ENCODE measurements at places on chromosomes 11 and 22.

DNA sequence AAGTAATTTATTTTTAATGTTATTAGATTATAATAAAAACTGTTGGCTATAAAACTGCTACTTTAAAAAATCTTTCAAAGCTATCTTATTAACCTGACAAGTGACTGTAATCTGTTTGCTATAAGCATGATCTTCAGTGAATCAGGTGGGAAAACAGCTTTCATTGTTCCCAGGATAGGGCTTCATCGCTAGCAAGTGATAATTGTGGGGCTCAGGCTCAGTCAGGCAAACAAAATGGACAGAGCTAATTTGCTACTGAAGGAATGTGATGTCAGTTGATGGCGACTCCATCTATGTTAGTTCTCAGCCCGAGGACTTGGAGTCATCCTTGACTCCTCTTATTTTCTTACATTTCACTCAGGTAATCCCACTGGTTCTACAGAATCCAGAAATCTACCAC lies 125.0 kb downstream of the RASSF10 start:
- DNase-seq: no peak

GRCh38 chr11:17544181-17544622 lies at the start of gene USH1C:
TSS of gene USH1C (minus strand) at chr11:17544416. CDS start at chr11:17544307, 109 bp downstream.
- DNase-seq: no peak

DNA sequence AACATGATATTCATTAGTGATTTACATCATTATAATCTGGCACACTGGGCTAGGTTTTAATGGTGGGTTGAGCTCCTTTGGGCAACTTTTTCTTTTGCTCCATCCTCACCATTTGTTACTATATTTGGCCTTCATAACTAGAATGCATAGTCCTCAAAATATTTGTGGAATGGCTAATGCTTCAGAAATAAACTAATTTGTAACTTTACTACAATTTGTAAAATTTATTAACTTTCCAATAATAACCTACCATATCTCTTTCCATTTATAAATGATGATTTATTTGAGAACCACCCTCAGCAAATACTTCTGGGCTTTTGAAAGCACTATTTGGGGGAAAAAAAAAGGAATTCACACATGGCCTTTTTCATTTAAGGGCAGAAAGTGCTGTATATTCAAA lies 79.7 kb downstream of the LARGE2 start:
- no peak for DNase-seq

- no peak for DNase-seq
These were observed at the start of gene P2RY6 for GRCh38 chr11:73271936-73272679. TSS of gene P2RY6 (plus strand) at chr11:73272338. CDS start at chr11:73296519, 24,181 bp downstream.

DNA sequence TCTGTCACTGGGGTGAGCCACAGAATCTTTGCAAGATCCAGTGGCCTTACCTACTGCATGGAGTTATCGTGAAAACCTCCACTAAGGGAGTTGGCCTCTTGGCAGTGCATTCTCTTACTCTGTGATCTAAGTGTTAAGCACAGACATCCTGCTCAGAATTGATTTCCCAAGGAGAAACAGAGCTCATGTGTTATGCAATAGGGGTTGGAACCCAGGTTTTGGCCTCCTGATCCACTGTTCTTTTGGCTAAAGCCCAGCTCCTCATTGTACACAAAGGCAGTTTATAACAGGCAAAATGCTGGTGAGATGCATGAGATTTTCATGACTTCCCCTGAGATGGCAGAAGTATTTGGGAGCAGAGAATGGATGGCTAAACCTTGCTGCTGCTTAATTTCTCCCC lies 11.8 kb downstream of the DTX4 start:
- DNase-seq: no peak

DNA sequence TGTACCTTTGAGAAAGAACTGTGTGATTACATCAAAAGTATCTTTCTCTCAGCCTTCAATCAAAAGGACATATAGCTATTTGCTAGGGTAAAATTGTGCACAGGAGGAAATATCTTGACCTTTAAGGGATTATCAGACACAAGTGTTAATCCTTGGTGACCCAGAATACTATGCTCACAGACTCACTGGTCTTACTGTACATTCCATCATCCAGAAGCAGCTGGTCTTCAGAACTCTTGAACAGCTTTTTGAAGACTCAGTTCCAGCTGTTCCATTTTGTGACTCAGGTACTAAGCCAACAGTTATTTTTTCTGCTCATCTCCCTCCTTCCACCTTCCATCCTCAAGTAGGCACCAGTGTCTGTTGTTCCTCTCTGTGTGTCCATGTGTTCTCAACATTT lies 19.8 kb downstream of the ZBED5 start:
- no peak for DNase-seq

DNA sequence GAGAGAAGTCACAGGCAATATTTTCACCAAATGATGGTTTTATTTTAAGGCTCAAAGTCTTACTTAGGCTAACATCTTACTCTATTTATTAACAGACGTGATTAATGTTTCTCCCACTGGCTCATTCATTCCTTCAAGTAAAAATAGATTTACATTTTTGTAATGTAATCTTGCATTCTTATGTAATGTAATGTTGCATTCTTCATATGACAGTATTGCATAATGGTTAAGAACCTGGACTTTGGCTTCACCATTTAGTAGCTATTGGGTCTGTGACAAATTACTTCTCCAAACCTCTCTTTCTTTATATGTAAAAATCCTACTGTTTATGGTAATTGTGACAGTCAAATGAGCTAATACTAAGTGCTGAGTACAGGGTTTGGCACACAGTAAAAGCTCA lies 3.3 kb upstream of the DIXDC1 start:
- no peak for DNase-seq

DNA sequence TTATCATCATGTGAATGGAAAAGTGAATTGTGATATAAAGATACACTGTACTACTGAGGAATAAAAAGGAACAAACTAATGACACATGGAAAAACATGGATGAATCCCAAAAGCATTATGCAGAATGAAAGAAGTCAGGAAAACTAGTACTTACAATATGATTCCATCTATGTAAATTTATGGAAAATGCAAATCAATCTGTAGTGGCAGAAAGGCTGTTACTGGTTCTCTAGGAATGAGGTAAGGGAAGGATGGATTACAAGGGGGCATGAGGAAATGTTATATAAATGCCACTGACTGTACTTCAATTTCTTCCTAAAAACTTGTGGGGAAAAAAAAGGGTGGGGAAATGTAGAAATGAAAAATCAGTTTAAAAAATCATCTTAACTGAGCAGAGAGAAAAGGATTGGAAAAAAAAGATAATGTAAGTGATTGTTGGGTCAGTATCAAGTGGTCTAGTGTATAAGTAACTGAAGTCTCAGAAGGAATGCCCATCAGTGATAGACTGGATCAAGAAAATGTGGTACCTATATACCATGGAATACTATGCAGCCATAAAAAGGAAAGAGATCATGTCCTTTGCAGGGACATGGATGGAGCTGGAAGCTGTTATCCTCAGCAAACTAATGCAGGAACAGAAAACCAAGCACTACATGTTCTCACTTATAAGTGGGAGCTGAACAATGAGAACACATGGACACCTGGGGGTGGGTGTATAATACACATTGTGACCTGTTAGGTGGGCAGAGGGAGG lies 48.8 kb downstream of the USP35 start:
- DNase-seq: no peak

DNA sequence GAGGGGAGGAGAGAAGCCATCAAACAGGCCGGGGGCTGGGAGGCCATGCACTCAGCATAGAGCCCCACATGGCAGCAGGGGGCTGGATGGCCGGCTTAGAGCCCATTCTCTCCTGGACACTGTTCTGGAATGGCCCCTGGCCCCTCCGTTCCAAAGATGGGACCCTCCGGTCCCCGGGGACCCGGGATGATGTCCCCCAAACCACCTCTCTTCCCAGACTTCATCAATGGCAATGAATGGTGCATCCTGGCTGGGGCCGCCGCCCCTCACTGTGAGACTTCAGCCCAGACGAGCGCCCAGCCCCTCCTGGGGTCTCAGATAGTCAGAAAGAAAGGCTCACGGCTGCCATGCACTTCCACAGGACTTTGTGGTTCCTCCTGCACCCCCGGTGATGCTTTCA lies 13.8 kb upstream of the RTN4R start:
- DNase-seq: no peak

GRCh38 chr11:12692229-12693075 lies 18.2 kb downstream of the TEAD1 start:
- DNase-seq: no peak

DNA sequence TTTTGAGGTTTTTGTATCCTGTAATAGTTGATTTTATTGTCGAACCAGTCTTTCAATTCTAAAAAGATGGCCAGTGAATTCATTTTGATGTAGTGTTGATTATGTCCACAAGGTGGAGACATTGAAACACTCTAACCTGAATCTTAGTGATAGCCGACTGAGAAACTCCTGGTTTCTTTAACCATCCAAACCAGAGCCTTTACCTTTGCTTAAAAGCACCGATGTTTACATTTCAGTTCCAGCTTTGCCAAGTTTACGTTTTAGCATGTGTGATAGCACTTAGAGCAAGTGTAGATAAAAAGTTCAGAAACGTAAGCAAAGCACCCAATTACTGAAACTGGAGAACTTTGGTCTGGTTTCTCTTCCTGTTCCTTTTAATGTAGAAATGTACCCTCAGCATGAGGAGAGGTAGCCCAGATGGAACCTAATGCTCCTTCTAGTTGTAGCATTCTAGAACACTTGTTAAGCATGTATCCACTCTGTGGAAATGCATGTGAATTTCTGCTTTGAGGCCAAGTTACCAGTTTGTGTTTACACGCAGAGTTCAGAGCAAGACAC lies 208.6 kb downstream of the DBX1 start:
- DNase-seq: no peak

DNA sequence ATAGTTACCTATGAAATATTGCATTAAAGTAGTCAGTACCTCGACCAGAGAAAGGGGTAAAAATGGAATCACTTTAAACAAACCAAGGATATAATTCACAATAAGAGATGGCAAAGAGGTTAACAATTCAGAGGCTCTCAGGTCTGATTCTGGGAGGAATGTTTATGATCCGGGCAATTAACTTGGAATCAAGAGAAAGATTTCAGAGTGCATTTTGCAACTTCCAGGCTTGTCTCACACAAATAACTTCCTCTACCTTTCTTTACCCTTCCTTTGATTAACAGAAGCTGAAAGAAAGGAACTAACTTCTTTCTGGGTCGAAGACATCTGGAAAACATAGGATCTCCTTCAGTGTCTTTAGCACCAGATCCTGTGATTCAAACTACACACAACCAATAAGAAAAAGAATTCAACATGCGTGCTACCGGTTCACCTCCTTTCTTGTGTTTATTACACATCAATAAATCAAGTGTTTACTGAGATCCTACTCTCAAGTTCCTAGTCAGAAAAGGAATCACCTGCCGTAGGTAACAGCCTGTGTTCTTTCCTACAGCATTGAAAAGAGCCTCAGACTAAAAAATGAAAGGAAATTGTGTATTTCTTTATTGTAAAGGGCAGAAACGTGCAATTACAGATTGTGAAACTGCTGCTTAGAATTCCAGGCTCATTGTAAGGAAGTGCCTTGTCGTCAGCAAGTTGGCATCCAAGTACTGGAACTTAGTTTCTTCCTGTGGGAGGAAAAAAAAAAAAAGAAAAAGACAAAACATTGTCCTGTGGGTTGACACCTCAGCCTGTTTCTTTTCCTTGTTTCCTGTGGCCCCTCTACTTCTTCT lies 29.5 kb downstream of the CARD18 start:
- no peak for DNase-seq

GRCh38 chr11:88355887-88356286 lies 18.4 kb upstream of the CTSC start:
- DNase-seq: no peak

DNA sequence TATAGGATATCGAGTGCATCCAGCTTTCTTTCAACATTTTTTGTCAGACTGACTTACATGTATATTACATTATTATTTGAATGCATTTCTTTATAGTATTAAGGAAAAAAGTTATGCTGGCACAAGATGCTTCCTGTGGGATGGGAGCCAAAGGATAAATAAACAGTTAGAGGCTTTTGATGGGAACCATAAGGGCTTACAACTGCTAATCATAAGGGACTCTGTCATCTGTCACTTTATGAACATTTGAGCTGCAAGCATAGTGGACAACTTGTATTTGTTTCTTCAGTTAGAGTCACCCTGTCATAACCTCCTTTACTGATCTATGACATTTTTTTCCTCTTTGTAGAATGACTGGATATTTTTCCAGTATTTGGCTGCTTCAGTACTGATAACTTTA lies 132.4 kb upstream of the CHORDC1 start:
- DNase-seq: no peak

- DNase-seq: no peak
These were observed 41.7 kb upstream of the NUP160 start for GRCh38 chr11:47889714-47890441.

GRCh38 chr11:20211691-20212090 lies 51.4 kb upstream of the DBX1 start:
- DNase-seq: no peak

- DNase-seq: no peak
These were observed 32.2 kb downstream of the SLC6A5 start for GRCh38 chr11:20631519-20632168.

GRCh38 chr11:112511271-112511670 lies 250.6 kb upstream of the PLET1 start:
- no peak for DNase-seq

- no peak for DNase-seq
These were observed 880.8 kb downstream of the FAM181B start for GRCh38 chr11:81852896-81853295.

GRCh38 chr11:44133335-44133946 lies 38.0 kb downstream of the EXT2 start:
- DNase-seq: no peak

GRCh38 chr11:62752177-62752785 lies 1.7 kb downstream of the ZBTB3 start:
- no peak for DNase-seq

DNA sequence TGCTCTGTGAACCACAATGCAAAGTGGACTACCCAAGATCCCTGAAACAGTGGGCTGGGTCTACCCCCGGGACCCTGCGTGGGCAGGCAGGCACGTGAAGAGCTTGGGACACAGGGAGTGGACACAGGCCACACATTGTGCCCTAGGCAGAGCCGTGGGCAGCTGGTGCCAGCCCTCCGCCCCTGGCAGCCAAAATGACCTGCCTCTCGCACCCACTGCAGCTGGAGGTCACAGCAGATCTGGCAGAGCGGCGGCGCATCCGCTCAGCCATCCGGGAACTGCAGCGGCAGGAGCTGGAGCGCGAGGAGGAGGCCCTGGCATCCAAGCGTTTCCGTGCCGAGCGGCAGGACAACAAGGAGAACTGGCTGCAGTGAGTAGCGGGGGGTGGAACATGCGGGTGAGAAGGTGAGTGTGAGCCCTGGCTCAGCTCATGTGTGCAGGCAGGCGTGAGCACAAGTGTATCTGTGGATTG lies 6.7 kb downstream of the SMTN start:
- DNase-seq: no peak

GRCh38 chr22:43446916-43447315 lies 35.1 kb downstream of the MPPED1 start:
- no peak for DNase-seq
